ENCODE measurements at places on chromosomes 4 and X.

GRCh38 chr4:120059036-120059435 is 7.6 kb downstream of the MAD2L1 start:
- DNase-seq, result no peak

DNA sequence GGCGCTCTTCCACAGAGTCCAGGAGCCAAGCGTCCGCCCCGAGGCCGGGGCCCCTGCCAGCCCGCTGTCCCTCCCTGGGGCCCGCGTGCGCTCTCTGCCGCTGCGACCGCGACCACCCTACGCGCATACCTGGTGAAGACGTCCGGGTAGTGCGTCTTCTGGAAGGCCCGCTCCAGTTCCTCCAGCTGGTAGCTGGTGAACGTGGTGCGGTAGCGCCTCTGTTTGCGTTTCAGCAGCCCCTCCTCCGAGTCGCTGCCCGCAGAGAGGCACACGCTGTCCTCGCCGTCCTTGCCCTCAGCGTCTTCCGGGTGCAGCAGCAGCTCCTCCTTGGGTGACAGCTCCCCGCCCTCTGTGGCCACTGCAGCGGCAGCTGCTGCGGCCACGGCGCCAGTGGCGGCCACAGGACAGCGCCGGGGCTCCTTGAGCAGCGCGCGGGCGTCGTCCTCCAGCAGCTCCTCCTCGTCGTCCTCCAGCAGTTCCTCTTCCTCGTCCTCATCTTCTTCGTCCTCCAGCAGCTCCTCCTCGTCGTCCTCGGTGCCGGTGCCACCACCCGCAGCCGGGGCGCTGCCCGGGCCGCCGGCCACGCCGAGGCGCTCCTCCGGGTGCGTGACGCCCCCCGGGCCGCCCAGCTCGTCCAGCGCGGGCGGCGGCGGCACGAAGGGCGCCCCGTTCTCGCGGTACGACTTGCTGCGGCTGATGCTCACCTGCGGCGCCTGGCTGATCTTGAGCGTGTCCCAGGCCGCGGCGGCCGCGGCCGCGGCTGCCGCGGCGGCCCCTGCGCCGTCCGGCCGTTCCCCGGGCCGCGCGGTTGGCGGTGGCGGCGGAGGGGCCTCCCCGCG is 2.8 kb downstream of the ARX start:
- DNase-seq, result no peak

DNA sequence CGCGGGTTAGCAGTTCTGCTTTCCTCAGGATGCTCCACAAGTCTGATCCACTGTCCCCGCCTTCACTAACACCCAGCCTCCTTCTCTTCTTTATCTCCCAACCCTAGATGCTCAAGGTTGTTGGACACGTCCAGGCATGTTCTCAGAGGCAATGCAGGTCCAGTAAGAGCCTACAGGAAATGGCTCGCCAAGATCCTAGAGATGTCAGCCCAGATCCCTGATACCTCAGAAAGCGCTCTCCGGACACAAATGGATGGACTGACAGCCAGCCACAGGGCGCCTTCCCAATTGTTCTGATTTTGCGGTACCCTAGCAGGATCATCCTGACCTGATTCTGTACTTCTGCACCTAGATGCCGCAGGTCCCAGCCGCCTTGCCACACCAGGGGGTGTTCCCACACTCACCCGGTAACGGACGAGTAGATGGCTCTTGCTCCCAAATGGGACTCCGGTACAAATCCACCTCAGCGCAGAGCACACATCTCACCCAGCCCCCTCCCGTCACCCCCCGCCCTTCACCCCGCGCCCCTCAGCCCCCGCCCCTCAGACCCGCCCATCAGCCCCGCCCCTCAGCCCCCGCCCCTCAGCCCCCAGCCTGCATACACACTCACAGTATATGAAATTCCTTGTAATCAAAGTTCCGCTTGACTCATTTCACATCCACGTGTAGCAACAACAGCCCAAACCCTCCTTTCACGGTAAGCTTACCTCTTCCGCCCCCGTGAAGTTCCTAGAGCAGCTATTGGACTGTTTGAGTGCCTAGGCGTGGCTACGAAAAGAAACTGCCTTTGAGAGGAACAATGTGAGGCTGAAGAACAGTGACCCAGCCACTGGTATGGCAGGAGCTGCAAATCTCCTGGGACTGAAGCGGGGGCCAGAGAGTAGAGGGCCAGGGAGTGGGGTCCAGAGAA is at the start of gene EDA2R:
Gene EDA2R, minus strand, starts transcription at position 488 of the 910 bp plus-strand sequence. CDS start 23,058 bp downstream, outside the sequence.
- peak; percentile 15 for DNase-seq

- no peak for DNase-seq
Observed at GRCh38 chr4:7420661-7421040, 14.1 kb downstream of the PSAPL1 start.

- no peak for DNase-seq
Observed at GRCh38 chr4:52853351-52853750, 8.8 kb upstream of the RASL11B start.

- DNase-seq, result no peak
Observed at GRCh38 chrX:151984902-151985301, 10.4 kb upstream of the GABRE start.

DNA sequence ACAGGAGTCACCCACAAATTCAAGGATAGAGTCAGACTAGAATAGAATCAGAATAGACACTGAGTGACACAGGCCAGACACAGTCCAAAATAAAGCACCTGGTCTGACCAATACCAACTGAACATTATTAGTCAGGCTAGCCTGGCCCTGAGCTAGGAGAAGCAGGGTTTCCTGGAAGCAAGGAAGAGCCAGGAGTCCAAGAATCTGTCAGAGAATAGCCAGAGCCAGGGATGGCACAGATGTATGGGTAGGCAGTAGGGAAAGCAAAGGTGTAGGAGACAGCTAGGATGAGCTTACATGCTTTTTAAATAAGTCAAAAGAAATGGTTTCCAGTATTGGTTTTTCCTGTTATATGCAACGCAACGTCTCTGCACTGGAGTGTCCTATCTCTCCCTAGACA is 3.7 kb downstream of the BTC start:
- DNase-seq, result no peak

GRCh38 chr4:128635141-128635954 is 174.2 kb upstream of the JADE1 start:
- no peak for DNase-seq

All from GM18507 (cell line).